ENCODE measurements at places on chromosomes 2 and 18.

DNA sequence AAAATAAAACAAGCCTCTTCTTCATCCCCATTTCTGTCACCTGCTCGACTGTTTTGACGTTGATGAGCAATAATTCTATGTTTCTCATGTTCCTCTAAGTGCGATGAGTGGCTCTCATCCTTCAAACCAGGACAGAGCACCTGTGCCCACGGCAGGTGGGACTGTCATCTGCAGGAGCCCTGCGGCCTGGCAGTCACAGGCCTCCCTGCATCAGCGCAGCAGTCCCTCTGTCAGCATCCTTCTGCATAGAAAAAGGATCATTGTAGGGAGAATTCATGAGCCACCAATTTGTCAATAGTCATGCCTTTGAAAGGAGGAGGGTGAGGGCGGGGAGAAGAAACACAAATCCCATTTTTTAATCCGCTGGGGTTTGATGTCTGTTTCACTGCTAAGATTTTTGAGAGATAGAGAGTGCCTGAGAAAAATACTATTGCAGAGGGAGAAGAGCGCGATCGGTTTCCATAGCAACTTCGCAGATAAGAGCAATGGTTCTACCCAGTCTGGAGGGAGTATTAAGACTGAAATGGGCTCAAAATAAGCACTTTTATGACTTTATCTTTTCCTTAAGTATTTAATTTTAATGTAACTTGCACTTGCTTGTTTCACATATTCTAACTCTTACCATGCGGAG, 234.3 kb upstream of the NCKAP5 start:
- DNase-seq = no peak

- DNase-seq = no peak
Observed at GRCh38 chr2:52402128-52402527, 1365.5 kb upstream of the CHAC2 start.

- DNase-seq = no peak
Observed at GRCh38 chr2:138060301-138060635, 96.0 kb downstream of the HNMT start.

DNA sequence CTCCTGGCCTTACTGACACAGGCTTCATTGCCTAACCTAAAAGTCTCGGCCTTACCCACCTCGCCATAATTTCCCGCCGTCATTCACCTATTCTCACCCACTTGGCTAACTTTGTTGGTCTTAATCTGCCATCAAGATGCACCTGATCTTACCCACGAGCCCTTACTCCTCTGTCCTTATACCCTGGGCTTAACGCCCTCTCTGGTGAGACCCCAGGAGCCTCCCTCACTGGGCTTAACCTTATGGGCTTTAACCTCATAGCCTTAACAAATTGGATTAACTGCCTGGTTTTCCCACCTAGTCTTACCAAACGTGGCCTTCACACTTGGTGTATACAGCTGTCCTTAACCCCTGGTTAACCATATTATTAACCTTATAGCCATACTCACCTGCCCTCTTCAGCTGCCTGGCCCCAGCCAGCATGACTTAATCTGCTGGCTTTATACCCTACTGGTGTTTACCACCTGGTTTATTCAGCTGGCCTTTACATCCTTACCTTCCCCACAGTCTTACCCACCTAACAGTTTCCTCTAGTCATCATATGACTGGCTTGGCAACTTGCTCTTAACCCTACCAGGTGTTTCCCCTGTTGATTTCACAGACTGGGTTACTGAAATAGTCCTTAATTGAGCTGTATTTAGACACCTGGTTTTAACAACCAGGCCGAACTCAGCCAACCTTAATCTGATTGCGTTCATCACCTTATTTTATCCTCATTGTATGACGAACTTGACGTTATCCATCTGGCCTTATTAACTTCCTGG, 132.0 kb upstream of the ZSWIM2 start:
- DNase-seq = no peak

DNA sequence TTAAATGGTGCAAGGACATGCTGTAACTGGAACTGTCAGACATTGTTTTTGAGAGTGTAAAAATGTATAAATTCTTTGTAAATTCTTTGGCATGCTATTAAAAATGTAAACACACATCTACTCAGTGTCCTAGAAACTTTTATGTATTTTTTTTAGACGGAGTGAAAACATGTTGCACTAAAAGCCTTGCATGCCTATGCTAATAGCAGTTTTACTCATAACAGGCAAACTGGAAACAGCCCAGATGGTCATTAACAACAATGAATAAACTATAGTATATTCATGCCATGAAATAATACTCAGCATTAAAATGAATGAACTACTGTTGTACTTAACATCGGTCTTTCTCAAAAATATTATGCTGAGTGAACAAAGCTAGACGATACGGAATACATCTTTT, 954.8 kb upstream of the DDX18 start:
- DNase-seq = no peak

DNA sequence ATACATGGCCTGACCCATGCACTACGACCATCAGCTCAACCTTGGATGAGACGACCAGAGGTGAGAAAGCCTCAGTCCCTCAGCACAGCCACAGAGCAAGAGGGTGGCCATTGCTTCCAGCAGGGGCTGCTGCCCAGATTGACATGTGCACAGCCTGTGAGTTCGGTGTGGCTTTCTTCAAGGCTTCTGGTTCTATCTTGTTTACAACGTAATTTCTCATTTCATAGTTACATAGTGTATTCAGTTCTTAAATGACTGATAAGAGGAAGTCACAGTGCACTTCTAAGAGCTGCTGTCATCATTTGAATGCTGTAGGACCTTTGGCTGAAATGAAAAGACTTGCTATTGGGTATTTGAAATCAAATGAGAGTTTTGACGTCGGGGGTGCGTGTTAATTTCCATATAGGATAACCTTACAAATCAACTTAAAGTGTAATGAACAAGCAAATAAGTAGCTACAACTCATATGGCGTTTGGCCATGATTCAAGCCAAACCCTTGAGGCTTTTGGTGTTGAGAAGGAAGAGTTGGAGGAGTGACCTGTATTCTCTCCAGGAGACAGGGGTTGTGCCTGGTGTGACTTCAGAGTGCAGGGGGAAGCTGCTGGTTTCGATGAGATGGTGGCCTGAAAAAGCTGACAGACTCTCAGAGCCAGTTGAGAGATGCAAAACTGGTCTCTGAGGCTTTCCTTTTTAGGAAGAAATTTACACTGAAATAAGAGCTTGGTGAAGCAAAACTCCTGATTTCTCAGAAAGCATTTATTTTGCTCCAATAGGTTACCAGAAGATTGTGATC, 51.0 kb downstream of the TSHZ1 start:
- DNase-seq = no peak

DNA sequence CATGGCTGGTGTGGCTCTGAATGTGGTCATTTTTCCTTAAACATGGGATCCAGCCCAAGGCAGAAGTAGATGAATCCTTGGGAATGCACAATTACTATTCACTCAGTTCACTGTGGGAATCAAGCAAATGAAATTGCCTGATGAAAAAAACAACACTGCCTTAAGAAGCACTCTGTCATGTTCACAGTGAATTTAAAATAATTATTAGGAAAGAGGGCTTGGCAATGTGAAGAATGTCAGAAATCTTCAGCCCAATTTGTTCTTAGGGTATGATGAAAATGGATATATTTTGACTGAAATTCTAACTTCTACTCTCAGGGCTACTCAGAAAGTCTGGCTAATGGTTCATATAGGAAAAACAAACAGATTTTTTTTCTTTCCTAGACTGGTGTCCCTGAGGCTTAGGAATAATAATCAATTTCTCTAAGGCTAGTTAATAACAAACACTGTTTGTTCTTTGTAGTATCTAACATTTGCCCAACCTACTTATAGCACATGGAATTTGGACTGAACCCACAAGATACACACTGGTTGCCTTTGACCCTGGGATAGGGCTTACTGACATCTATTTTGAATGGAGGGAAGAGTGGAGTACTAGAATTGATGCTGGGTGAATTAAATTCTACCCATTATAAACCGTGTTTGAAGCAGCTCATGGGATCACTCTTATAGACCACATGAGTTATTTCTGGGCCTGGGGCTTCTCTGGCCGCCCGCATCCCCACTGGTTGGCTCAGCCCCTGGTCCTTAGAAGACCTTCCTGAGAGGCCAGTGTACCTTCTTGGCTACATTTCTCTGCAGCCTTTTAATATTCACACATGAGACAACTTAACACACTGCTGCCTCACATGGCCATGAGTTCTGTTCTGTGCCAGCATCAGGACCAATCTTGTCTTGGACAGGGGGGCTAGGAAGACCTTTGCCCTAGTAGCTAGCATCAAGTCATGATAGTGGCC, 8.3 kb upstream of the MRPL33 start:
- DNase-seq = no peak

DNA sequence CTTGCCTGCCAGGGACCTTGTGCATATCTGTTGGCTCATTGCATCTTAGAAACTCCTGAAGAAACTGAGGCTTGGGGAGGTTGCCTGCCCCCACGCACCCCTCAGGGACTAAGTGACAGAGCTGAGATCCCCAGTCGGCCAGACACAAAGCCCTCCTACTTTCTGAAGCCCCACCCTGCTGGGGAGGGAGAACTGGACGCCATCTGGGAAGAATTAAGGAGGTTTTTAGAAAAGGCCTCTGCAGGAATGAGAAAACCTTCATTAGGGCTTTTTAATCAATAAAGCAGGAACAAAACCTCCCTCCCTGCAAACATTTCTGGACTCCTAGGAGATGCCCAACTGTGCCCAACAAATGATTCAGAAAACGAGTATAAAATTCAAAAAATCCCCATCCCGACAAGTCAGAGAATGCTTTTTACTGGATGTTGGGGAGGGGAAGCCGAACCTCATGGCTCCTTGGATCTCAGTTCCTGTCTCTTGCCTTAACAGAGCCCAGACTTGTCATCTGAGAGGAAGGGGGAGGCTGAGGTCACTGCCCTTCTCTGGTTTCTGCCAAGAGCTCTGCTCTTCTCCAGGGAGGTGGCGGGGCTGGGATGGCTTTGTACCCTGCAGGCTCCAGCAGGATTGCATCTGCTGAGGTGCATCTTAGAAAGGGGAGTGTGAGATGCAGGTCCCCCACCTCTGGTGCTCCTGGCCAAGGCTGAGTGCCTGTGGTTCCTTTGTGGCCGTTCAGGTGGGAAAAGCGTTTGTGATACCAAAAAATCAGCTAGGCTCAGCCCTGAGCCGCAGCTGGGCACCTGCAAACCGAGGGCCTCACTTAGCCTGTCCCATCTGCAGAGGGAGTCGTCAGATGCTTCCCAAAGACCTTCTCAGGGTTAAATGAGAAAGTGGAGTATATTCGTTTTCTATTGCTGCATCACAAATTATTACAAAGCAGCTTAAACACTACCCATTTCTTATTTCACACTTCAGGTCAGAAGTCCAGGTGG, 142.4 kb downstream of the ZFP36L2 start:
- DNase-seq = no peak

GRCh38 chr2:5111581-5111980, 580.6 kb upstream of the SOX11 start:
- no peak for DNase-seq

GRCh38 chr18:73487966-73488365, 620.2 kb upstream of the NETO1 start:
- DNase-seq = no peak

DNA sequence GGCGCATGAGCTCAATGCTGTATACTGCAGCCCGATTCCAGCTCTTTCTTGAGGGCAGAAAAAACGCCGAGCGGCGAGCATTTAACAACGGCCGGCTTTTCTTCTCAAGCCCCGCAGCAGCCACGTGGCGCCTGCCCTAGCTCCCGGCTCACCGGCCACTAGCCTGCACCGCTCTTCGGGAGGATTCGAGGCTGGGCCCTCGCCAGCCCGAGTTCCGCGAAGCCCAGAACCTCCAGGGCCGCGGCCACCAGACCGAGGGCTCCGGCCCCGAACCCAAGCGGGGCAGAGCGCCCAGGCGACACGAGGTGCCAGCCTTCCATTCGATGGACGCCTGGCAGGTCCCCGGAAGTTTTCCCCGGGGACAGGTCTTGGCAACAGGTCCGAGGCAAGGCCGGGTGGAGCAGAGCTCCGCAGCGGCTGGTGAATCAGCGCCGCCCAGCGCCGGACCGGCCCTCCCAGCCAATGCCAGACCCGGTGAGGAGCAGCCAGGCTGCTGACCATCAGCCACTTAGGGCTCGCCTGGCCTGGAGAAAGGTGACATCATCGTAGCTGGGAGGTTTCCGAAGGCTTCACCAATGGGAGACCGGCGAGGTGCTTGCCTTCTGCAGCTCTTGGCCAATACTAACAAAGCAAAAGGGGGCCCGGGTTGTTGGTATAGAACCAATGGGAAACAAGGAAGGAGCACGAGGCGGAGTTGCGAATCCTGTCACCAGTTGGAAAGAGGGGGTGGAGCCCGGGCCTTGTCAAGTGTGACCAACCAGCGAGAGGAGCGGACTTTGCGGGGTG, 552 bp upstream of the MXD1 start:
- peak; percentile 27 for DNase-seq
